ENCODE measurements at places on chromosomes 2 and 18.

DNA sequence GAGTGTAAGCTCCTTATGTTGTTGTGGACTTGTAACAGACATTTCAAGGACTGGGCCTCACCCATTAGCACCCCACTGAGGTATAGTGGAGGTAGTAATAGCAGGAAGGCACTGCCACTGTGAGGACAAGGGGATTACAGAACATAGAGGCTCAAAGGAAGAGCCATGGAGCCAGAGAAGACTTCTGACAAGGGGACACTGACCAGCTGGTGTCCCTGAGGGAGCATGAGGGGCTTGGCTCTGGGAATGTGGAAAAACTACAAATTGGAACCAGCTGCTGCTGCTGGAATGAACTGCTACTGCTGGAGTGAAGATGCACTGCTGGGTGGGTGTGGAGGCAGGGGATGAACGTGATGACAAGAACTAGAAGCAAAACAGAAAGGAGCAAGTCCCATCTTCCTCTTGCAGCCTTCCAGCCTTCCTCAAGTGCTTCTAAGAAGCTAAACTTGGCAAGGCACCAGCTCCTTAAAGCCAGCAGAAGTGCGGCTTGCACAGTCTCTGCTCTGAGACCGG is 167.3 kb upstream of the NOSTRIN start:
- DNase-seq = no peak

- no peak for DNase-seq
Measured at GRCh38 chr2:67872481-67872880, 190.3 kb downstream of the C1D start.

GRCh38 chr18:25239581-25240419 is 112.2 kb downstream of the ZNF521 start:
- DNase-seq = no peak

DNA sequence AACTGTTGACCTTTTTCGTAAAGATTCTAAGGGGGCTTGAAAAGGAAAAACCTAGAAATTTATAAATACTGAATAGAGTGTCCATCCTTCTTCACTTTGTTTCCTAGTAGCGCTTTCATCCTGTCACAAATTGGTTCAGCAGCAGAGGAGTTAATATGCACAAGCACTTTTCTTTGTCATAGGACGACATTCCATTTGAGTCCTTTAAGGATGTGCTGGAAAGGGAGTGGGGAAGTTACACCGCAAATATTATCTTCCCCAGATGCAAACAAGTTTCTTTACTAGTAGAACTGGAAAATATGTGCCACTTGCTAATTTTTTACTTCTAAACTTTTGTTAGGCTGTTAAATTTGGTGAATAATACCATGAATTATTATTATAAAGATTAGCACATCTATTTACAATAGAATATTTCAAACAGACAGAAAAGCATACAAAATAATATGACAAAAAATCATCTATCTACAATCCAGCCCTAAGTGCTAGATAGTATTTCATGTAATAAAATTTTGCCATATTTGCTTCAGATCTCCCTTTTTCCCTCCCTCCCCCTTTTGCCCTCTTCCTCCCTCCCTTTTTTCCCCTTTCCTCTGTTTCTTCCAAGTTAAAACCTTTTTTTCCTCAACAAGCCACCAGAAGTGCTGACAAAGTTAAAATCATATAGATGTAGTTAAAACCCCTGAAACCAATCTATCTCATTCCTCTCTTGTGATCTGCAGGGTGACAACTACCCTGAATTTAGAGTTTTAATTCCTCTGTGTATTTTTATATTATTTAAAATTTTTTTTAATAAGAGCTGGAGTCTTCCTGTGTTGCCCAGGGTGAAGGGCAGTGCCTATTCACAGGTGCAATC is 50.5 kb upstream of the MAP4K3 start:
- DNase-seq = no peak

GRCh38 chr18:48884306-48884705 is 66.5 kb downstream of the SMAD7 start:
- DNase-seq = no peak

- no peak for DNase-seq
Measured at GRCh38 chr2:73593680-73594079, 48.5 kb downstream of the NAT8 start.

- peak; percentile 88 for DNase-seq
Measured at GRCh38 chr2:135875491-135876065, 665 bp downstream of the MCM6 start.

DNA sequence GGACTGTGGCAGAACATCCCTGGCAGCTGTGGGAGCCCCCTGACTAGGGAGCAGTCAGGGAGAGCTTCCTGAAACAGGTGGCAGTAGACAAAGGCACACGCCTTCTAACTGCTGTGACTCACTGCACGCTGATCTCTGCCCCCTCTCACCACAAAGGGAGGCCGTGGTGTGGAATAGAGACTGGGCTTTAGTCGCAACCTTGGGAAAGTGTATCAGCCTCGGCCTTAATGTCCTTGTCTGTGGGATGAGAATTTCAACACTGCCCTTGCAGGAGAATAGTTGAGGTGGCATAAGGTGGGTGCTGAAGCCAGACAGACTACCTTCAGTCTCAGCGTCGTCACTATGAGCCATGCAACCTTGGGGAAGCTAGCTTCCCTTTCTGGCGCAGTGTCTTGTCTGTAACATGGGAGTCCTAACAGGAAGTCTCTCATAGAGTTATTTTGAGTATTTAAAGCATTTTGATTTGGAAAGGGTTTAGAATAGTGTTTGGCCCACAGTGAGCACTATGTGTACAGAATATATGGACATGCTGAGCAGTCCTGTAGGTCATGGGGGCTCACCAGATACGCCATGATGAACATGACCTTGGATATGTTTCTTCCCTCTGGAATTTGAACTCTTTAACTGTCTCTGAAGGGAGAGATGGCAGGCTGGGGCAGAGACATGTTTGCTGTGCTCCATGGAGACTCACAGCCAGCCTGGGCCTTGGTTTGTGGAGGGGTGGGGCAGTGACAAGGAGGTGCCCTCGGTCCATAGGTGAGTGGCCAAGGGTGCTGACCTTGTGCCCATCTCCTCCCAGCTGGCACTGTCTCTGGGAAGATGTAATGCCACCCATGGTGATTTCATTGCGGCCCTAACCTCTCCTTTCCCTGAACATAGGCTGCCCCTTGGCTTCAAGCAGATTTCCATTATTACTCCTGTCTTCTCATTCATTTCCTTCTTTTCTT is 29.5 kb upstream of the SMAD7 start:
- DNase-seq = no peak

- no peak for DNase-seq
Measured at GRCh38 chr2:238174701-238175100, 15.9 kb downstream of the ERFE start.

DNA sequence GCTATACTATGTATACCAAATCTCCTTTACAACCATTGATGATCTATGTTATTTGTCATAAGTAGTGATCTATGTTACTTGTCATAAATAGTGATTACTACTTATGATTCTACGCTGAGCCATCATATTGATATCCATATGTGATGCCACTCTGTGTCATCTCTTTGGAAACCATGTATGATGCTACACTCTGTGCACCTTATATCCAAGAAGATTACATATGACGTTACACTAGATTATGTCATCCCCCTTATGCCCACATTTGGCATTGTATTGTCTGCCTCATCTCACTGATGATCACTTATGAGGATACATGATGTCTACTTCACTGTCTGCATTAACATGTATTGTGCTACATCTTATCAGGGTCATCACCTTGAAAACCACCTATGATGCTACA is 42.9 kb downstream of the DAW1 start:
- DNase-seq = no peak
